Hindlimb muscle (tissue), 1 donor: ENCODE measurements at places on chromosomes 4 and X. TPM values are rescaled to one million over a fixed set of nuclear protein-coding genes. Genes with fewer than 3 reads are reported as not detected.

Gene USP26
- polyA plus RNA-seq, result not detected

Gene ADGRL3
- polyA plus RNA-seq, result 21.0 TPM

Gene TLR3
- polyA plus RNA-seq, result 1.5 TPM

Gene FDCSP
- not detected for polyA plus RNA-seq

Gene GABRE
- polyA plus RNA-seq, result 37.8 TPM

Gene RNF212
- polyA plus RNA-seq, result 3.6 TPM

Gene MAML3
- polyA plus RNA-seq, result 6.0 TPM

Gene P2RY4
- 0.25 TPM for polyA plus RNA-seq

Gene CWH43
- 0.12 TPM for polyA plus RNA-seq

Gene AR
- polyA plus RNA-seq, result 6.3 TPM

Gene WWC2
- 21.1 TPM for polyA plus RNA-seq

Gene PLXNB3
- polyA plus RNA-seq, result 1.9 TPM

Gene HSFX3
- 0.77 TPM for polyA plus RNA-seq

Gene ATP8A1
- polyA plus RNA-seq, result 4.6 TPM

Gene DGKQ
- 6.5 TPM for polyA plus RNA-seq
